ENCODE measurements at places on chromosomes 11 and 22.

- no peak for DNase-seq
Measured at GRCh38 chr11:134270250-134270714, 5.9 kb upstream of the GLB1L3 start.

- DNase-seq: no peak
Measured at GRCh38 chr11:36450110-36450572, 59.9 kb downstream of the TRAF6 start.

DNA sequence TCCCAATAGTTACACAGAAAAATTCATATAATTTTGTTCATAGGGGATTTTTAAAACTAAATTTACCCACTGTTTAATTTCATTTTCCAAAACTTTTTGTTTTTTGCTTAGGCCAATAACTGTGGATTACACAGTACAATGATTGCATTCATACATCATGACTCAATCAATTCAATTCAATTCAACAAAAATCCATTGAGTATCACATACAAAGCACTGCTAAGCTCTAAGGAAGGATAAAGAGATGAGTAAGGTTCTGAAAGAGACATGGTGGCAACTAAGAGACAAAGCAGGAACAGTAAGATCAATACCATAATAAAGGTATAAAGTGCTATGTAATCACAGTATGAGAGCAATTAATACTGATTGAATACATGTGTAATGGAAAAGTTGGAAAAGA, 9.4 kb upstream of the LAYN start:
- DNase-seq: no peak

DNA sequence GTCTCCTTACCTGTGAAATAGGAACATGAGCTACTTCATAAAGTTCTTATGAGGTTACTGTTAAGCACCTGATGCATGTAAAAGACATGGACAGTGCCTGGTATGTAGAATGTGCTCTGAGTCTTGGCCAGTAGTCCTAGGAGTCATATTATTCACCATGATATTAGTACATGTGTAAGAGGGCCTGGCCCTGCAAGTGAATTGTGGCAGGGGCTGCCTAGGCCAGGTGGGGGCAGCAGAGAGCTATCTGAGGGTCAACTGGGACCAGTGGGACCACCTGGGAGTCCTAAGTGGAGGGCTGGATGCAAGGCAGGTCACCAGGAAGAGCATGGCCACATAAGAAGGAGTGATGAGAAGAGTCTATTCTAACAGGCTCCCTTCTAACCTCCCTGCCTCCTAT, 529.5 kb downstream of the SOX6 start:
- no peak for DNase-seq

GRCh38 chr22:48919187-48919590, 908.5 kb downstream of the BRD1 start:
- DNase-seq: peak; percentile 86

DNA sequence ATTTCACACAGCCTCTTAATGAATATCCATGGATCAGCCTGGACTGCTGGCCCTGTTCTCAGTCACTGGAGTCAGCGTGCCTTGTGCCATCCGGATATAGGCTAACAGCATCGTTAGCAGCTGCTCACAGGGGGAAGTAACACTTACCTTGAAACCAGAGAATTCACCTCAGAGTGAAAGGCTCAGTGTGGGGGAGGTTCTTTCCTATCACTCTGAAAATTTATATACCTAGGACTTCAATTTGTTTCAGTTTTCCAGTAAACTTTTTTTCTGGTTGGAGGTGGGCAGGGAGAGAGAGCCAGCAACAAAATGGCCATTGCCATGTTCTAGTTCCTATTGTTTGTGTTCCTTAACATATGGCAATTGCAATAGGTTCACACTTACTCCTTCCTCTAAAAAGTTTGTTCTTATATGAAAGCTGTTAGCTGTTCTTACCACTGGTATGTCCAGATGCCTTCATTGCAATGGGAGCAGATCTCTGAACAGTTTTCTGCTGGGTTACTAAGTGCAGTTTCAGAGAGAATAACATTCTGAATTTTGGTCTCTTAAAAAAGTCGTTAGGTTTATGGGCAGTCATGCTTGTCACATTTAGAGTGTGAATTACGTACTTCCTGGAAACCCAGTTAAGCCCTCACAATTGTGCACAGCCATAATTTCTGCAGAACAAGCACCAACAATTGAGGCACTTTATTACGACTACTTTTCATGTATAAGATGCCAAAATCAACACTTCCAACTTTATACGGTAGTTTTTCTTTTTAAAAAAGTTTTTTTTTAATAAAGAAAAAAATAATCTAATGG, 247.6 kb downstream of the CADM1 start:
- peak; percentile 45 for DNase-seq

- no peak for DNase-seq
Measured at GRCh38 chr11:6734616-6735015, 37.2 kb downstream of the OR2AG2 start.

All from NCI-H2171 (cell line).